Fibroblast of lung (primary cell): ENCODE measurements at places on chromosomes 2 and 18.

DNA sequence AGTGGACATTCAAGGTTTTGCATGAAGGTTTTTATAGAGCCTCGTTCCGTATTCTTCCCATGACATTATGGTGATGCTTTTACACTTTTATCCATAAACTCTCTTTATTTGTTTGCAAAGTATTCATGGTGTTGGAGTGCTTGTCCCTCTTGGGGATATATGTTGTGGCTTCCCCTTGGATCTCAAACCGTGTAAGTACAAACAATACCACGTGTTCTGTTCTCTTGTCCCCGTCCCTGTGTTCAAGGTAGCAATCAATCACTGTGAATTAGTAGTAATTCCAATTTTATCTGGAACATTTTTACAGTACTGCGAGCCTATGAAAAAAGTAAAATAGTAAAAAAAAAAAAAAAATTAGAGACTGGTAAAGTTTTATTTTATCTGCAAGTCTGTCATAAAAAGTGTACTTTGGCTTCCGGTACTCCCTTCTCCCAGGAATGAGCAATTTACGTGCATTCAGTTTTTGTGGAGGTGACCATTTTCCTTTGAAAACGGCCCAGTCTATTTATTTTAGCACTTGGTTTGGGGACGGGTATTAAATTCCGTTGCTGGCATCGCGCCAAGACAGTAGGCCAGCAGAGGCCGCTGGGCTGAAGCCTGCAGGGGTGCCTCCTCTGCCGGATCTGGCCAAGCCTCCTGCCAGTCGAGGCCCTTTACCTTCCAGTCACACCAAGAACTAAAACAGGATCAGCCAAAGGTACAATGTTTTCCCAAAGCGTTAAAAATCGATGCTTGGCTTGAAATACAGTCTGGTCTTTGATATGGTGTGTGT lies 175.7 kb downstream of the SOCS6 start:
- peak; percentile 72 for DNase-seq

DNA sequence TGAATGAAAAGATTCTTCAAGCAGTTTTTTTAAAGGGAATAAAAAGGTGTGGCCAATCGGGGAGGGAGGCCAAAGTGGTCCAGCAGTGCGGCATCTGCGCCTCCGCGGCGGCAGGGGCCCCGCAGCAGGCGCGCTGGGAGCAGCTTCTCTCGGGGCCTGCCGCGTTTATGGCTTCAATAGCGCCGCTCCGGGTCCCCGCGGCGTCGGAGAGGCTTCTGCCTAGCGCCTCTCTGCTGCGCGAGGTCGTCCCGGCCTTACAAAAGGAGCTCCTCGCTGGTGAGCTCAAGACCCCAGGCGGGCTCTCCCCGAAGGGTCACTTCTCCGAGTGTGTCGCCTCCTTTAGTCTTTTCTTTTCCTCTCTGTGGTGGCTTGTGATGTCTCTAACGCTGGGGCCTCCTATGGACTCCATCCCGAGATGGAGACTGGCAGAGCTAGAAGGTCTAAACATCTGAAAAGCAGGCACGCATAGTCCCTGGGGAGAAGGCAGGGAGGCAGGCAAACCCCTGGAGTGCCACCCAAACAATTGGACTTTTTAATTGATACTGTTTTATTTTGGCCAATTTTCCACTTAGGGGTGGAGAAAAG lies 67.1 kb downstream of the SUMO1 start:
- DNase-seq = peak; percentile 28

- DNase-seq = no peak
Observed at GRCh38 chr2:217417536-217417935, 557.7 kb upstream of the TNP1 start.

- DNase-seq = peak; percentile 58
Observed at GRCh38 chr18:73688161-73688560, 459.5 kb downstream of the FBXO15 start.

GRCh38 chr2:218482651-218483050 lies 63.7 kb downstream of the VIL1 start:
- DNase-seq = no peak

- no peak for DNase-seq
Observed at GRCh38 chr2:159136391-159136790, 150.1 kb downstream of the WDSUB1 start.

DNA sequence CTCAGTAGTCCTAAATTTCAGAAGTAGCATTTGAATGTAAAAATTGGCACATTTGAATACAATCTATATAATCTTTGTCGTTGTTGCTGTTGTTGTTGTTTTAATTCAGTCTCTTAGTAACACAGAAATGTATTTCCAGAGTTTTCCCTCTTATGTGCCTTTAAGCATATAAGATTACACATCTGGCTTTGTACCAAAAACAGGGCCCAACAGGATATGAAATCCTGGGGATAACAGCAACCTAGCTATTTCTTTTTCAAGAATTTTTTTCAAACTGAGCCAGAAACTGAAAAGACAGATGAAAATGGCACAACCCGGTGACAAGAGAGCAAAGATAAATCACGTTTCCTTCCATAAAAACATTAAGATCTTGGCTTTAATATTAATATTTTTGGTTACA lies 906.7 kb downstream of the NRXN1 start:
- DNase-seq = no peak

DNA sequence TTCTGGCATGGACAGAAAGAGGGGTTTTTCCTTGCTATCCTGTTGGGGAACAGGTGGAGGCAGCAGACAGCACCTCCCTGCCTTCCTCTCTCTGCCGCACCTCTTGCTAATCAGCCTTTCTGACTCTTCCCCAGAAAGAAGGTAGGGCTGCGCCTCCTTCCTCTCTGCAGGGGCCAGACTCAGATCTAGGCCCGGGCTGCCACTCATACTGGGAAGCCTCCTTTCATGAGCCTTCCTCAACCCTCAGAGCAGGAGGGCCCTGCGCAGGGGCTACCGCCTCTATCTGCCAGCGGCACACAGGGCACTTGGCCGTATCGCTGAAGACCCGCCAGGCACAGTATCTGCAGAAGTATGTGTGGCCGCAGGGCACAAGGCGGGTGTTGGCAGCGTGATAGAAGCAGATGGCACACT lies 7.1 kb downstream of the NEURL3 start:
- no peak for DNase-seq

DNA sequence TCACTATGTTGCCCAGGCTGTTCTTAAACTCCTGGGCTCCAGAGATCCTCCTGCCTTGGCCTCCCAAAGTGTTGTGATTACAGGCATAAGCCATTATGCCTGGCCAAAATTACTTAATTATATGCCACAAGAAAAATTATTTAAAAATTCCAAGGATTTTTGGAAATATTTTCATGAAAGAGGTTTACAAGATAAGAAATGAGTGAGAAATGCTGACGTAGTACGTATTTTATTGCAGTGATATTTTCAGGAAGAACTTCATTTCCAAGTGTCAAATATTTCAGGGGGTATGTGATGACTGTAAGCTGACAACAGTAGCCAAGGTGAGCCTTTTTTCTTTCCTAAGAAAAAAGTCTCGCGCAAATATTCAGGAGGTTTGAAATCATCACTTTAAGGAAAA lies 20.8 kb downstream of the NIF3L1 start:
- no peak for DNase-seq

- no peak for DNase-seq
Observed at GRCh38 chr18:62729487-62730386, 14.4 kb downstream of the PHLPP1 start.

GRCh38 chr2:44358503-44358902 lies 2.8 kb downstream of the PREPL start:
- DNase-seq = peak; percentile 83

DNA sequence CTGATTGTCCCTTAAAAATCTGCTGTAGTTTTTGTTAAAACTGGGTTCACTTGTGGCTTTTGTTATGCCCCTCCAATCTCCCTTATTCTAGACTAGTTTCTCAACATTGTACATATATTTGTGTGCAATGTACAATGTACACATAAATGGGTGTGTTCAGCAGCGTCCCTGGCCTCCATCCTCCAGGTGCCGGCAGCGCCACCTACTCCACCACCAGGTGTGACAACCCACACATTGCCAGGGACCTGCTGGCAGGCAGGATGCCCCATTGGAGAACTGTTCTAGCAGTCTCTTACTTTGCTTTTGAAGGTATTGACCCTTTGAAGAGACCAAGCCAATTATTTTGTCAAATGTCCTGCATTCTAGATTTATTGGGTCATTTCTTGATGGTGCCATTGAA lies 75.4 kb downstream of the SH3RF3 start:
- DNase-seq = no peak

- peak; percentile 7 for DNase-seq
Observed at GRCh38 chr18:76937597-76937996, 115.2 kb downstream of the ZNF236 start.

DNA sequence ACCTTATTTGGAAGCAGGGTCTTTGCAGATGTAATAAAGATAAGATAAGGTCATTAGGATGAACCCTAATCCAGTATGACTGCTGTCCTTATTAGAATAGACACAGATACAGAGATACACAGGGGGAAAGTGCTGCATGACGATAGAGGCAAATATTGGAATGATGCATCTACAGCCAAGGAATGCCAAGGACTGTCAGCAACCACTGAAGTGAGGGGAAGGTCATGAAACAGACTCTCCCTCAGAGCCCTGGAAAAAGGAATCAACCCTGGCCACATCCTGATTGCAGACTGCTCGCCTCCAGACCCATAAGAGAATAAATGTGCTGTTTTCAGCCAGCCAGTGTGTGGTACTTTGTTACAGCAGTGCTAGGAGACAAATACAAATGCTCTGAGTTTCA lies 14.8 kb downstream of the TMEM237 start:
- no peak for DNase-seq

- no peak for DNase-seq
Observed at GRCh38 chr2:16258350-16258749, 318.0 kb downstream of the MYCN start.

GRCh38 chr2:176561706-176562105 lies 292.5 kb downstream of the MTX2 start:
- DNase-seq = no peak

DNA sequence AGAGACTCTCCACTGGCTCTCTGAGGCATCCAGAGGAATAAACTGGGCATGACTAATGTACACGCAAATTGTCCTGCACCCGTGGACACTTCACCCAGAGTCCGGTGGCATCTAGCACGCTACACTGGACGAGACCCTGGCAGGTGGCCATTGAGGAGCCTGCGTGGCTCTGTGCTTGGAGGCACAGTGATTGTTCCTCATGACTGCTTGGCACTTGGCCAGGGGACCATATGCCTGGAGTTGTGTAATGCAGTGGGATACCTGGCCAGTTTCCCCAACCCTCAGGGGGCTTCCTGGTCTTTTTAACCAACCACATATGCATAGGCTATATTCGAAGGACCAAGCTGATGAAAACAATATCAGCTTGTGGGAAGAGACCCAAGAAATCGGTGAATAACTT lies 66.6 kb downstream of the MTCL1 start:
- DNase-seq = peak; percentile 17
